ENCODE measurements at places on chromosomes 2 and 18.
A peak's percentile ranks its signal among the peaks of the same experiment; 100 is the strongest.

- no peak for DNase-seq
Observed at GRCh38 chr18:47926101-47926850, 4.2 kb downstream of the SMAD2 start.

- DNase-seq = peak; percentile 61
Observed at GRCh38 chr2:101883860-101884259, 107.9 kb upstream of the IL1R2 start.

- no peak for DNase-seq
Observed at GRCh38 chr2:7896940-7897487, 784.8 kb upstream of the ID2 start.

- DNase-seq = no peak
Observed at GRCh38 chr2:71453404-71454220, at the start of gene DYSF. Gene DYSF, plus strand, starts transcription at chr2:71453561.

DNA sequence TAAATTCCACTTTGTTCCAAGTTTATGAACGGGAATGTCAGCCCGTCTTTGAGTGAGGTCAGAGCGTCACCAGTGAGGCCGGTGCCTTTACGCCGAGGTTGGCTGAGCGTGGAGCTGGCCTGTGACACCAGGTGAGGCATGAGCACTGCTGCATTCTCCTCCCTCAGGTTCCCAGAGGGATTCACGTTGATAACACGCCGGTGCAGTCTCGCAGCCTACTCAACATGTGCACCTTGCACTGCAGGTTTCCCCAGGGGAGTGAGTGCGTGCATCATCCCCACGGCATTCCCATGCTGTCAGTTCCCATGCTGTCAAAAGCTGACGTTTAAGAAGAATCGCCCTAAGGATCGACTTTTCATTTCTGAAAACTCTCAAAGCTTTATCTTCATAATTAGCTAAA is 213.3 kb downstream of the LDLRAD4 start:
- no peak for DNase-seq

DNA sequence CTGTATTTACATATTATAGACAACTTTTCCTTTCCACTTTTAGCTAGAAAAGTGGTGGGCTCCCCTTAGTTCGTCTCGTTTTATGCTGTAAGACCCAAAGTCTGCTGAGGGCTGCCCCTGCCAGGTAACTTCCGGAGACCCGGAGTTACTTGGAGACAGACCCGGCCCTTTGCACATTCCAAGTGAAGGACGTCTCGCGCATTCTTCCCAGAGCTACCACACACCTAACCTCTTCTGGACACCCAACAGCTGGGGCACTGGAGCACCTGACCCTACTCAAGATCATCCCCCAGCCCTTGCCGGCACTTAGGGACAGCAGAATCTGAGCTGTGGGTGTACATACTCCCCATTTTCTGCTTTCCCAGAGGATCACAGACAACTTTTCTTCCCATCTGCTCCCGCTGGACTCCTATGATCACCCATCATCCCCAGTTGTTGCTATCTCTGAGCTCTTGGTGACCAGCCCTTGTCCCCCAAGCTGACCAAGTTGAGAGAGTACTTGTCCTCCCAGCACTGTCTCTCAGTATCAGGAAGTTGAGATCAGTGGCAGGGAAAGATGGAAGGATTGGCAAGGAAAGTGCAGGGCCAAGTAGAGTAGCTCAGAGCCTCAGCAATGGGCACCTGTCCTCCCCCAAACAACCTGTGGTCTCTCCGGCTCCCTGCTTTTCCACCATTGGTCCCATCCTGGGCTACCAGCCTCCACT is 8.4 kb upstream of the SATB2 start:
- no peak for DNase-seq

DNA sequence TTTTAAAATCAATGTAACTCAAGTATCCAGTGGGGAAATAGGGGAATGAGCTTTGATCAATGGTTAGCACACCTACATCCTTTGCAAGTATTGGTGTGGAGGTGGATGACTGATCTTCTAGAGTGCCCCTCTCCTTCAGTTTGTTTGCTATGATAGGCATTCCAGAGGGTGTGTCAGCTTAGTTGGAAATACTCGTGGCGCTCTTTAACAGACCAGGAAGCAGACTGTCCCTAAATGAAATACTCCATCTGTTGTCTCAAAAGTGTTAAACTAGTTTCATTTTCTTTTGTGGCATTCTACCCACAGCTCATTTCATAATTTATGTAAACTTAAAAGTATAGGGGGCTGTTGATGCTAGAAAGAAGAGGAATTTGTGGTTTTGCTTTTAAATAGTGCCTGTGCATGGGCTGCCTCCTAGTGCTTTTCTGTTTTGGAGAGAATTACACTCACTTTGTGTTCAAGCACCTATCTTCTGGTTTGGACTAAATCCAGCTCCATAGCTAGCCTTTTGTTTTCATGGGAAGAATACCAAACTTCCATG is 66.2 kb downstream of the STAT1 start:
- peak; percentile 81 for DNase-seq

DNA sequence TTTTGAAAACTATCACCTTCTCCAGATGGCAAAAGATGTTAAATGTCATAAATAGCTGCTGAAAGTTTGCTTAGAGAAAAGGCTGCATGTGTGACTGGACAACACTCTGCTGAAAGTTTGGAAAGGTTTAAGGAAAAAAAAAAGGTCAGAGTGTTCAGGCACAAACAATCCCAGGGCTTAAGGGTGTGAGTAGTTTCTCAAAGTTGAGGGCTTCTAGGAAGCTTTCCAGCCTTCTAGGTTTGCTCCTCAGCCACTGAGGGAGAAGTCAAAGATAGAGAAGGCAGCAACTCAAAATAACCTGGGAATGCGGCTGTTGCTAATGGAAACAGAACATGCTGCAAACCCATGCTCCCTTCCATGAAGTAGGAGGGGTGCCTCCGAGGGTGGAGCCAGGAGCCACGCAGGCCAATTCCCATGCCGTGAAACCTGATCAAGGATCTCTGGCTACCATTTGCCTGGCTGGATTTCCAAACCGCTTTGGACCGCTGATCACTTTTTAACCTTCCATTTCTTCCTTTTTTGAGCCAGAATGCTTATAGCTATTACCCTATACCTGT is 88.0 kb downstream of the TEX51 start:
- no peak for DNase-seq

DNA sequence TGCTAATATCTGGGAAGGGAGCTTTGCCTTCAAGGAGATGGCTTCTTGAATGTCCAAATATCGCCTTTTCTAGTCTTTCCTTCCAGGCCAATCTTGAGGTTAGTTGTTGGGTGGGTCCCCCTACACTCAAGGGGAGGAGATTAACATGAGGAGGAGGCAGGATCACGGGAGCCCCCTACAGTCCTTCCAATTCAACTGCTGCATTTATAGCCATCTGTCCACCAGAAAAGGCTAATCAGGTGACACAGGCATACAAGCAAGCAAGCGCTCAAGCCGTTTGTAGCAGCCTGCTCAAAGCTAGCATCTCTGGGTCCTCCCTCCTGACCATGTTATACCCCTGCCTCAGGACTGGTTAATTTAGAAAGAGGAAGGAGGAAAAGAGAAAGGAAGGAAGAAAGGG is 87.6 kb downstream of the MRPS9 start:
- DNase-seq = no peak

GRCh38 chr2:72994991-72995380 is 76.5 kb downstream of the SFXN5 start:
- DNase-seq = no peak

GRCh38 chr2:241680044-241680443 is 6.6 kb downstream of the DTYMK start:
- no peak for DNase-seq

DNA sequence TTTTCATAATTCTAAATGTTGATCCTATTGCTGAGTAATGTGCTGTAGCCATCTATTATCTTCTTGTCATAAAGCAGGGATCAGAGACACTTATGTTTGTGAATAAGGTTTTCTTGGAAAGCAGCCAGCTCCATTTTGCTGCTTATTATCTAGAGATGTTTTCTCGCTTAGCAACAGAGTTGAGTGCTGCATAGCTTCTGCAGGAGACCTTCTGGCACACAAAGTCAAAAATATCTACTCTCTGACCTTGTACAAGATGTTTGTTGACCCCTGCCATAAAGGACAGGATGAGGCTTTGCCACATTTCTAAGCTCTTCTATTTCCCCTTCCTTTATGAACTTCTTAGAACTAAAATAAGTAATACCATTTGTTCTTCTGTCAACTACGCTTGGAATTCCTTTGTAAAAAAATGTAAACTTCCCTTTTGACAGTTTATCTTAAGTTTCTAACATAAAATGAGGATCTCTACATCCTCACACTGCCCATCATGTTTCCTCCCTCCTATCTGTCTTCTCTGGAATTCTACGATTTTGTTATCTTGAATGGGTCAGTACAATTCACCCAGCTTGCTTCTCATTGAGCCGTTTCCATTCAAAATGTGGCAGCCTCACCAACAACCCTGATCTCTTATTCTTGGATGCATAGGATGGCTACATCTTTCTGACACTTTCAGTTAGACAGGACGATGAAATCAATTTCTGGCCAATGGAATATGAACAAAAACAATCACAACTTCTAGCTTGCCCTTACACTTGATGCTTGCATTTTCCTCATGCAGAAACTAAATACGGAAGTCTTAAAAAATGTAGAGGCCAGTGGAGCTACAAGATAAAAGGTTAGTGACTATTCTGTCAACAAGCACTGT is 1377.0 kb downstream of the SUCLG1 start:
- DNase-seq = peak; percentile 81

GRCh38 chr18:805755-806110 is 6.3 kb downstream of the YES1 start:
- no peak for DNase-seq

GRCh38 chr2:237889811-237890210 is 30.4 kb downstream of the RAMP1 start:
- no peak for DNase-seq

DNA sequence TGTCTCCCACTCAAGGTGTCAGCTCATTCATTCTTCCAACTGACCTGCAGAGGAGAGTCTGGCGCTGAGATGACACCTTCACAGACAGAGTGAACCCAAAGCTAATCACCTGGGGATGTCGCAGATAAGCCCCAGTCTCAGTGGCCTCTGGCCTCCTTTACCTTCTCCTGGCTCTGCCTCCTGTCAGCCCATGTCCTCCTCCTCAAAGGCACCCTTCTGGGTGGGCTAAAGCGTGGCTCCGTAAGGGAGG is 194.1 kb downstream of the MIB1 start:
- DNase-seq = no peak

DNA sequence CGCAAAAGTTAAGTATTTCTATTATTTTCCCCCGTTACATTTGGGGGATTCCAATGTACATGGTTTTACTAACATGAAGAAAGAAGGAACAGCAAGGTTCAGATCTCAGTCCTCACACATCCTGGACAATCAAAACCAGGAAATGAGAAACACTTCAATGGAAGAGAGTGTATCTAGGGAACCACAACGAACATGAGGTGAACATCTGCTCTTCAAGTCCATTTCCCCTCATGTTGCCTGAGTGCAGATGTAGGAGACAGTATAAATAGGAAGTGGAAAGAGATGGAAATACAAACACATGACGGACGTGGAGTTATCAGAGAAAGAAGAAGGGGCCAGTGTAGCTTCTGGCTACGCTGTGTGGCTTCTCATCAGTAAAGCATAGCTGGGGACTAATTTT is 52.6 kb downstream of the CHN1 start:
- DNase-seq = peak; percentile 79

GRCh38 chr2:17878281-17879136 is at the start of gene KCNS3:
Gene KCNS3, plus strand, starts transcription at chr2:17878667. Its CDS starts 52,342 bp downstream, at chr2:17931009.
- DNase-seq = peak; percentile 26

GRCh38 chr2:177282181-177282641 is 17.7 kb upstream of the NFE2L2 start:
- DNase-seq = peak; percentile 52

- peak; percentile 16 for DNase-seq
Observed at GRCh38 chr2:155377266-155377680, 678.8 kb downstream of the KCNJ3 start.

DNA sequence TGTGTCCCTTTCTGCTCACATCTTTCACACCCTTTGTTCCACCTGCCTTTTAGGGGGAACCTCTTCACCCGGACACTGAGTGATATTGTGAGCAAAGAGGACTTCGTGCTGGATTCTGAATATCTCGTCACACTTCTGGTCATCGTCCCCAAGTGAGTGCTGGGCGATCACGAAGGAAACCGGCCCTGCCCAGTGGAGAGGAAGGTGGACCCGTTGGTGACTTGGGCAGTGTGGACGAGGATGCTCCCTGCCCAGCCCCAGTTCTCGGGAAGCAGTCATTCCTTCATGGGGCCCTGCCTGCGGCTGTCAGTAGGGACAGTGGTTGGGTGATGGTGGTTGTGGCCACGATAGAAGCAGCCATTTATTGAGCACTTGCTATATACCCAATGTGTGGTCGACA is 40.8 kb downstream of the PDIA6 start:
- DNase-seq = no peak

GRCh38 chr2:109177635-109178034 is 48.6 kb downstream of the SH3RF3 start:
- DNase-seq = no peak

- peak; percentile 2 for DNase-seq
Observed at GRCh38 chr2:175309799-175310198, 128.3 kb upstream of the ATP5MC3 start.

- DNase-seq = peak; percentile 98
Observed at GRCh38 chr2:27078267-27079194, at the start of gene EMILIN1. Gene EMILIN1, plus strand, starts transcription at chr2:27078615. Its CDS starts 451 bp downstream, at chr2:27079066.

DNA sequence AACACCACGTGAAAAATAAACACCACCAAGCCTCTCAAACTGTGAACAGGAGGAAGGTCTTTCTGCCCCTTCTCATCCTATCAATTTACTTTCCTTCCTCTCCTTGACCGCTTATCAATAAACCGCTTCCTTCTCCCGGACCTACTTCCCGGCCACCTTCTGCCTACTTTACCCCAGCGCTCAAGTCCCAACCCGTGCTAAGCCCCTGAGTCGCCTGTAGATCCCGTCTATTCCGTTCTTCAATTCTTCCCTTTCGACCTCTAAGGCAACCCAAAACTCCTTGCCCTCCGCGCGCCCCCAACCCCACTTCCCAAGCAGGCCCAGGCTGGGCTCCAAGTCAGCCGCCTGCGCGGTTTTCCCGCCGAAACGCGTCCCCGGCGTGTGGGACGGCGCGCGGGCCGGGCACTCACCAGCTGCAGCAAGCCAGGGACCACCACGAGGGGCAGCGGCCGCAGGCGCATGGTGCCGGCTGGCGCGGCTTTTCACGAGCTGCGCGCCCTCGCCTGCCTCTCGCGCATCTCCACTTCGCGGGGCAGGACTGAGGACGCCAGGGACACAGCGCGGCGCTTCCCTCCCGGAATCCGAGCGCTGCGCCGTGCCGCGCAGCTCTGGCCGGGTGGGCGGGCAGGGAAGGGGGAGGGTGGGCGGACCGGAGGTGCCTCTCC is at the start of gene NXPH2:
Gene NXPH2 (minus strand): TSS at position 610 of the 665 bp plus-strand sequence. CDS start 149 bp downstream, at position 461.
- DNase-seq = no peak

GRCh38 chr18:63144748-63145147 is 174.8 kb downstream of the BCL2 start:
- DNase-seq = peak; percentile 55

GRCh38 chr2:104025295-104025694 is 828.6 kb upstream of the POU3F3 start:
- no peak for DNase-seq

- peak; percentile 35 for DNase-seq
Observed at GRCh38 chr18:9366126-9366714, 31.6 kb downstream of the TWSG1 start.

GRCh38 chr2:69253112-69253511 is 133.9 kb downstream of the GFPT1 start:
- peak; percentile 20 for DNase-seq

All from fibroblast of upper back skin (primary cell).